Cardiac ventricle fibroblast (primary cell): ENCODE measurements at places on chromosomes 3 and 15. TPM values are rescaled to one million over a fixed set of nuclear protein-coding genes. Genes with fewer than 3 reads are reported as not detected.

Gene SLC2A2
- total RNA-seq = not detected in 2 replicates

Gene NMNAT3
- 0.56 and 1.2 TPM in 2 replicates for total RNA-seq

Gene GRAMD2A
- total RNA-seq = 0.05 TPM in 1 of 2 replicates, not detected in the other

Gene EFCC1
- total RNA-seq = 0.06 TPM in 1 of 2 replicates, not detected in the other

Gene FAM227B
- total RNA-seq = 3.3 TPM in 1 of 2 replicates, not detected in the other

Gene UROC1
- not detected in 2 replicates for total RNA-seq

Gene CA12
- total RNA-seq = 106 and 107 TPM in 2 replicates

Gene CD200
- 7.8 and 8.7 TPM in 2 replicates for total RNA-seq

Gene GLCE
- total RNA-seq = 20.9 and 29.8 TPM in 2 replicates

Gene KBTBD13
- total RNA-seq = not detected in 2 replicates

Gene PDE8A
- total RNA-seq = 18.6 and 23.2 TPM in 2 replicates

Gene EXOG
- 4.4 and 7.2 TPM in 2 replicates for total RNA-seq

Gene NUTM1
- not detected in 2 replicates for total RNA-seq

Gene TWF2
- total RNA-seq = 81.2 and 92.4 TPM in 2 replicates

Gene ZNF654
- total RNA-seq = 10.9 and 14.0 TPM in 2 replicates

Gene SEMA5B
- total RNA-seq = not detected in 2 replicates

Gene GP9
- not detected in 2 replicates for total RNA-seq

Gene BOC
- total RNA-seq = 16.6 and 23.2 TPM in 2 replicates

Gene SLC6A1
- total RNA-seq = not detected in 2 replicates
